A549 treated with GW870086 at 1 μM for 4 hours (cell line): ENCODE measurements at places on chromosomes 2 and 18. TPM values are rescaled to one million over a fixed set of nuclear protein-coding genes. Genes with fewer than 3 reads are reported as not detected.

Gene CFC1
- total RNA-seq = 0.09 TPM in 1 of 5 replicates, not detected in the others

Gene COLEC12
- total RNA-seq = 0.02 to 0.06 TPM (median 0.03 TPM) in 4 of 5 replicates, not detected in the other

Gene RGPD5
- 6.9 to 8.9 TPM (median 7.1 TPM) in 5 replicates for total RNA-seq

Gene MEP1B
- total RNA-seq = 0.05 TPM in 1 of 5 replicates, not detected in the others

Gene ZNF521
- not detected in 5 replicates for total RNA-seq

Gene LIPG
- total RNA-seq = 0.19 to 0.34 TPM (median 0.27 TPM) in 5 replicates

Gene FRZB
- 0.07 TPM in 3 of 5 replicates, not detected in the others for total RNA-seq

Gene DYNAP
- not detected in 5 replicates for total RNA-seq

Gene CCL20
- 2.4 to 7.5 TPM (median 5.4 TPM) in 5 replicates for total RNA-seq

Gene AMER3
- total RNA-seq = not detected in 5 replicates

Gene CDCA7
- total RNA-seq = 33.6 to 48.9 TPM (median 46.7 TPM) in 5 replicates

Gene CHST9
- total RNA-seq = 0.03 TPM in 1 of 5 replicates, not detected in the others

Gene DHX57
- total RNA-seq = 18.3 to 21.8 TPM (median 20.5 TPM) in 5 replicates

Gene DCTN1
- total RNA-seq = 107 to 153 TPM (median 145 TPM) in 5 replicates

Gene ITPRIPL1
- total RNA-seq = not detected in 5 replicates

Gene ADCY3
- total RNA-seq = 71.4 to 87.6 TPM (median 77.4 TPM) in 5 replicates

Gene GBX2
- 1.9 to 4.1 TPM (median 3.0 TPM) in 5 replicates for total RNA-seq

Gene NCKAP5
- 0.67 to 1.2 TPM (median 0.81 TPM) in 5 replicates for total RNA-seq

Gene GALNT5
- 2.5 to 2.6 TPM (median 2.6 TPM) in 5 replicates for total RNA-seq

Gene L3MBTL4
- total RNA-seq = not detected in 5 replicates
